Endodermal cell (in vitro differentiated cells): ENCODE measurements at places on chromosomes 16 and 17. TPM values are rescaled to one million over a fixed set of nuclear protein-coding genes. Genes with fewer than 3 reads are reported as not detected.

- no peaks in the 10 kb centered on the region for H3K27me3 ChIP-seq
- H3K4me3 ChIP-seq: no peak overlapping the region
- no peak overlapping the region for H3K27ac ChIP-seq
- H3K36me3 ChIP-seq: no peaks in the 10 kb centered on the region
Measured at GRCh38 chr17:42087736-42088705, 10.3 kb downstream of the ZNF385C start.

DNA sequence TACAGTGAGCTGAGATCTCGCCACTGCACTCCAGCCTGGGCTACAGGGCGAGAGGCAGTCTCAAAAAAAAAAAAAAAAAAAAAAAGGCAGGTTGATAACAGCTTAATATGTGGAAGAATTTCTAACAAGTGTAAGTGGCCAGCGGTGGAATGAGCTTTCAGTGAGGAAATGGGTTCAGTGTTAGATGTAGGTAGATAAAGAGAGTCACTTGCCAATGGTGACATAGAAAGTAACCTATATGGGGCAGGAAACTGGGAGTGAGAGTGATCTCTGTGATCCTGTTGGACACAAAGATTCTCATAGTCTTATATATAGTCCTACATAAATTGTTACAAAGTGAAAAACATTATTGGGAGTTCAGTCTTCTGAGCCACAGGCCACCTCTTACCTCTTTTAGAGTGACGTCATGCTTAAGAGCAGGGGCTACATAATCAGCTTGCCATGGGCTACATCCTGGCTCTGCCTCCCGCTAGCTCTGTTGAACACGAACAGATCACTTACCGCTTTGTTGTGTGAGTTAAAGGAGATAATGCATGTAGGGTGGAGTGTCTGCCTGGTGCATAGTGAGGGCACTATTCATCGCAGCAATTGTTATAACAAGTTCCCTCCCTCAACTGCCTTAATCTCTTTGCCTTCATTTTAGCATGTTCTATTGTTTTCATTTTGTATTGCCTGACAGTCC is 110.2 kb upstream of the ELAC2 start:
- DNase-seq: no peak
- H3K4me1 ChIP-seq: no peaks in the 10 kb centered on the region
- no peak overlapping the region for H3K27ac ChIP-seq
- H3K27me3 ChIP-seq: no peaks in the 10 kb centered on the region
- H3K36me3 ChIP-seq: no peaks in the 10 kb centered on the region

DNA sequence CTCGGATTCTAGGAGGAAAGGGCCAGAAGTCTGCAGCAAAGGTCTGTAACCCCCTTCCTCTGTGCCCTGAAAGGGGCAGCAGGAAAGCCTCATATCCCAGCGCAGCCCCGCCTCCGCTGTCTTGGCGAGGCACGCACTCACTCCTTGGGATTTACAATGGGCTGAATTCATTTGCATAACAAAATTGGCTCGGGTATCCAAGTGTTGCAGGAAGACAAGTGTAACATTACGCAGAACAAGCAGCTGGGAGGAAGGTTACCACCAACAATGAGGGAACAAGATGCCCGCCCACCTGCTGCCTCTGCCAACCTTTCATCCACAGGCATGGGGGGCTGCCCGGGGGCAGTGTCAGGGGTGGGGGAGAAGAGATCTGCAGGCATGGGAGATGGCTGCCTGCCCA is 130.4 kb downstream of the MRM1 start:
- H3K36me3 ChIP-seq: no peaks in the 10 kb centered on the region
- H3K27ac ChIP-seq: no peak overlapping the region
- H3K27me3 ChIP-seq: no peaks in the 10 kb centered on the region
- no peak overlapping the region for H3K4me3 ChIP-seq
- H3K4me1 ChIP-seq: peaks cover 49% of the 10 kb centered on the region

DNA sequence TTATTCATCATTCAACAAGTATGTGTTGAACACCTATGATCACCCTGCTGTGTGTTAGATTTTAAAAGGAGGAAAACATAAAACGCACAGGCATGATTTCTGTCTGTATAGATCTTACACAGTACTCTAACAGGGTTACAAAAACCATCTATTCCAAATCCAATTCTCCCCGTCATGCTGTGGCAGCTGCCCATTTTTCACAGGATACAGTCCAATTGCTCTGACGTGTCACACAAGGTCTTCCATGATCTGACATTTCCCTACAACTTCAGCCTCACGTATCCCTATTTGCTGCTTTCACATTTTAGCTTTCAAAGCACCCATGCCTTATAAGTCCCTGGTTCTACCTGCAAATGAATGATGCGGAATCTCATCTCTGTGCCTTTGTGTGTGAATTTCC is 67.0 kb upstream of the CNTNAP4 start:
- no peak overlapping the region for H3K4me3 ChIP-seq
- H3K27me3 ChIP-seq: no peaks in the 10 kb centered on the region
- H3K4me1 ChIP-seq: peaks cover 7% of the 10 kb centered on the region
- DNase-seq: no peak
- H3K27ac ChIP-seq: no peak overlapping the region

DNA sequence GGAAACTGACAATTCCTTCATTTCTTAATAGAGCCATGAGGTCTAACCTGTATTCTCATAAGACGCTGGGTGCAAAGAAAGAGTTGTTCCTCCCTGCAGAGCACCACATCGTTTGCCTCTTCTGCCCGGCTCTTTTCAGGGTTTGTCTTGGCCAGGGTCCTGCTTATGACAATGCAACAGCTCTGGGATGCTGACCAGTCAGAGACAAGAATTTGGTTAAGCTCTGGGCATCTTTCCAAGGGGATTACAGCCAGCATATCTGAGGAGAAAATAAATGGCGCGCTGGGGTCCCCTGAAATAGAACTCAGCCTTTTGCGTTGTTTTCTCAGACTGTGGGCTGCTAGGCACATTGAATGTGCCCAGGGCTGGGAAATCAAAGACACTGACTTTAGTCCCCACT is 128.6 kb downstream of the SHISA6 start:
- no peak overlapping the region for H3K27ac ChIP-seq
- H3K4me1 ChIP-seq: no peaks in the 10 kb centered on the region
- no peaks in the 10 kb centered on the region for H3K27me3 ChIP-seq
- DNase-seq: no peak

DNA sequence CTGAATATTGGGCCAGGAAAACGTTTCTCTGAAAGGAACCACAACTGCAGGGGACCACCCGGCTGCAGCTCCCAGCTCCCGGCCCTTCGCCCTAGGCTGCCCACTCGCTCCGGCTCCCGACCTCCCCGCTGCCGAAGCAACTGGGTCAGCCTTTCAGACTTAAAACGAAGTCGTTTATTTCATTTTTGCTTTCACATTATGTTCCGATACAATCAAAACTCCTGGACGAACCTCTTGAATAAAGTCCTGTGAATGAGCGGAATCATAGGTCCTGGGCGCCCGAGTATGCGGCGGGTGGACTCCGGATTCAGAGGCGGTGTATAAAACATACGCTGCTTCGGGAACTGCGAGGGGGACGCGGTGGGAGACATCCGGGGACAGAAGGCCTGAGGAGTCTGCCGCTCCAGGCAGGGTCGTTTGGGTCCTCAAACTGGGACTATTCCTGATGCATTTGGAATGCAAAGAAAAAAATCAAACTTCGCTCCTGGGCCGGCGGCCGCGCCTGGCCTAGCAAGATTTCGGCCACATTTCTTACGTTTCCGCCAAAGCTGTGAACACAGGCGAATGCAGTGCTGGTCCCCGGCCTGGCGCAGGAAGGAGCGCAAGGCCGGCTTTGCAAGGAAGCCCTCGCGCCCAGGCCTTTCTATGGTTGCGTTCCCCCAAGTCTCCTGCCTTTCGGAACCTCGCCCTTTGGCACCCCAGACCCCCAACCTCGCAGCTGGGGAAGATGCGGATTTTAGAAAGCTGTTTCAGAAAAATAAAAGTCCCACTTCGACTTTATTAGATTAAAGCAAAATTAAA is 3.7 kb downstream of the CBLN1 start:
- H3K4me3 ChIP-seq: peak overlapping the region; percentile 48
- H3K27me3 ChIP-seq: peaks cover 89% of the 10 kb centered on the region
- H3K4me1 ChIP-seq: peaks cover 4% of the 10 kb centered on the region

GRCh38 chr17:45294506-45294905 is 22.3 kb downstream of the MAP3K14 start:
- no peaks in the 10 kb centered on the region for H3K36me3 ChIP-seq
- H3K4me1 ChIP-seq: no peaks in the 10 kb centered on the region
- no peaks in the 10 kb centered on the region for H3K27me3 ChIP-seq
- H3K4me3 ChIP-seq: no peak overlapping the region
- H3K27ac ChIP-seq: no peak overlapping the region
- no peak for DNase-seq

DNA sequence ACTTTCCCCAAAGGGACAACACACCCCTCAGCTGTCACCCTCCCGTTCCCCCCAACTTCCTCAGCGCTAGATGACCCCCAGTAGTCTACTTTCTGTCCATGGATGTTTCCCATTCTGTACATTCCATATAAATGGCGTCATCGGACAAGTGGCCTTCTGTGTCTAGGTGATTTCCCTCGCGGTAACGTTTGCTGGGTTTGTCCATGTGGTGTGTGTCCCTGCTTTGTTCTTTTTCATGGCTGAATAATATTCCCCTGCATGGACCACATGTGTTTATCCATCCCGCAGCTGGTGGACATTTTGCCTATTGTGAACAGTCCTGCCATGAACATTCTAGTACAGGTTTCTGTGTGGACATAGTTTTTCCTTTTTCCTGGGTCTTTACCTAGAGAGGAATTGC is 7.3 kb upstream of the TEDC2 start:
- no peak overlapping the region for H3K4me3 ChIP-seq
- no peaks in the 10 kb centered on the region for H3K27me3 ChIP-seq

DNA sequence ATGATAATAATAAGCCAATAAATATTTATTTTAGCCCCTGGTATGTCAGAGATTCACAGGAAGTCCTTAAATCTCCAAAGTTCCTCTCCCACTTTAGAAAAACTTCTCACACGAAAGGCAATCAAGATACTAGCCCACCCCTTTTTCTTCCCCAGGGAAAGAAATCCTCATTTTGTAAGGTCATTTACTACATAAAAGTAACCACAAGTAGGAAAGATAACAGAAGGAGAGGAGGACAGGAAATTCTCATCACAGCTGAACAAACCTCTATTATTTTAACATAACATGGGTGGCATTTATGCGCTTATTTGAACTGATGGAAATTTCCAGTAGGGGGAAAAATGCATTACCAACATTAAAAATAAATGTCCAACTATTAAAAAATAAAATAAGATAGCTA is 3.4 kb downstream of the FAM222B start:
- H3K36me3 ChIP-seq: peaks cover 7% of the 10 kb centered on the region
- H3K27ac ChIP-seq: no peak overlapping the region
- no peaks in the 10 kb centered on the region for H3K4me1 ChIP-seq
- no peak for DNase-seq
- no peak overlapping the region for H3K4me3 ChIP-seq
- H3K27me3 ChIP-seq: no peaks in the 10 kb centered on the region

DNA sequence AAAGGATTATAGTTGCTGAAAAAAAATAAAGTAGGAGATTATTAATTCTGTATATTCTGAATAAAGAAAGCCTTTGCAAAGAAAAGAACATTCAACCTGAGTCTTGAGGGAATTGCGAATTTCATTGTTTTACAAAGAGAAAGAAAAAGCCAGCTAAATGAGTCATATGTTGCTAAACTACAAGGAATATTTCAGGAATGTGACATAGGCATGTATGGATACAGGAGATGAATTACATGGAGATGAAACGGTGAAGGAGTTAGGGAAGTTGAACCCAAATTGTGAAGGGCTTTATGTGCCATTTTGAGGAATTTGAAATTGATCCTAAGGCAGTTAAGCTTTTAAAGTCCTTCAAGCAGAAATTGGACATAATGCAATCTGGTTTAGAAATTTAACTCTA is 177.3 kb upstream of the RBL2 start:
- H3K36me3 ChIP-seq: peaks cover 87% of the 10 kb centered on the region
- H3K27me3 ChIP-seq: no peaks in the 10 kb centered on the region

DNA sequence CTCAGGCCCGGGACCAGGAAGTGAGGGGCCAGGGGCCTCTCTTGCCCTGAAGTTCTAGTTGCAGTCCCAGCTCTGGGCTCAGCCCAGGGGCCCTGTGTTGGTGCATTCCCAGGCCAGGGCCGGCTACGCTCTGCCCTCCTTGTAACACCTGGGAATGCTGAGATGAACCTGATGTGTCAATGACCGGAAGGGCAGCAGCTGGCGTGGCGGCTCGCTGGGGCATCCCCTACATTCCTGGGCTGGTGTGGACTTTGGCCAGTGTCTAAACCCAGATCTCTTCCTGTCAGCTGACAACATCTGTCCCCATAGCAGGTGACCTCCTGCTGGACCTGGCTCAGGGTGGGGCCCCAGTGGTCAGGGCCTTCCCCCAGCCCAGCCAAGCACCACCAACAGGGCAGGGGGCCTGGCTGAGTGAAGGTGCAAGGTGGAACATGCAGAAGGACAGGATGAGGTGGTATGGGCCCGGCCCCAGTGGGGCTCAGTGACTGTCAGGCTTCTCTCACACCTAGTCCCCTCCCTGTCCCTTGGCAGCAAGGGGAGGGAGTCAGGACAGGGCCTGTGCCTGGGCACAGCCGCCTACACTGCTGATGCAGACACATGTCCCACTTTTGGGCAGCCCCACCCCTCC is 15.9 kb downstream of the FAM83G start:
- no peak overlapping the region for H3K27ac ChIP-seq
- DNase-seq: no peak
- no peak overlapping the region for H3K4me3 ChIP-seq
- H3K27me3 ChIP-seq: no peaks in the 10 kb centered on the region
- no peaks in the 10 kb centered on the region for H3K4me1 ChIP-seq

DNA sequence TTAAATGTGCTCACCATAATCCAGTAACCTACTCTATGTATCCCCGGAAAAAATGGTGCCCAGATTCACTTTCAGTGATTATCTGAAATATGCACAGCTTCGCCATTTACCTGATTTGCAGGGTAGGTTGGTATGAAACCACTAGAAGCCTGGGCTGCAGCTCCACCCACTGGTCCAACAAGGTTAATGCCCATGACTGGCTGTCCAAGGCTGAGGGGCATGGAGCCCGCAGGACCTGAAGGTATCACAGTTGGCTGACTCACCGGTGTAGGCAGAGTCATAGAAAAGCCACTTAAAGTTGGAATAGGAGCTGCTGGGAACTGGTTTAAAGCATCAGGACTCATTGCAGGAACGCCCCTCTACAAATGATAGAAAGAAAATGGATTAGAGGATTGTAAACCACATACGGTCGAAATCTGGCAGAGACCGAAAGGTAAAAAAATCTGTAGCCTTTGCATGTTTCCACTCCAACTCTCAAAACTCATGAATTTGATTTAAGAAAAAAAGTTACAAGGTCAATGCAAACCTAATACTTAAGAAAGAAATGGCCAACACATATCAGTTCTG is 38.6 kb downstream of the SYNRG start:
- H3K4me3 ChIP-seq: no peak overlapping the region
- H3K4me1 ChIP-seq: no peaks in the 10 kb centered on the region
- peak; percentile 92 for DNase-seq
- peaks cover 78% of the 10 kb centered on the region for H3K36me3 ChIP-seq
- no peak overlapping the region for H3K27ac ChIP-seq
- no peaks in the 10 kb centered on the region for H3K27me3 ChIP-seq

- peaks cover 22% of the 10 kb centered on the region for H3K27me3 ChIP-seq
- peaks cover 7% of the 10 kb centered on the region for H3K4me1 ChIP-seq
- DNase-seq: no peak
- no peak overlapping the region for H3K27ac ChIP-seq
- H3K36me3 ChIP-seq: no peaks in the 10 kb centered on the region
Measured at GRCh38 chr17:49455272-49455861, 39.7 kb upstream of the NGFR start.

SALL1 gene
- 111 and 122 TPM in 2 replicates for total RNA-seq

RASL10B gene
- 26.1 and 28.6 TPM in 2 replicates for total RNA-seq

ENPP7 gene
- total RNA-seq: not detected in 2 replicates

KRTAP4-3 gene
- total RNA-seq: not detected in 2 replicates

FBXO31 gene
- total RNA-seq: 13.5 to 22.1 TPM (median 18.6 TPM) in 3 replicates

DPEP2NB gene
- not detected in 2 replicates for total RNA-seq

C16orf89 gene
- total RNA-seq: 0.34 and 0.51 TPM in 2 replicates

GPRC5C gene
- 73.4 to 291 TPM (median 80.8 TPM) in 3 replicates for total RNA-seq

CCL8 gene
- not detected in 3 replicates for total RNA-seq

CSH2 gene
- total RNA-seq: 0.54 and 0.57 TPM in 2 replicates

SEPTIN12 gene
- 0.34 to 0.73 TPM in 2 of 3 replicates, not detected in the other for total RNA-seq

ACLY gene
- 256 to 281 TPM (median 261 TPM) in 3 replicates for total RNA-seq

MPP2 gene
- total RNA-seq: 16.2 to 58.7 TPM (median 16.2 TPM) in 3 replicates

SLC5A2 gene
- total RNA-seq: 0.20 and 0.24 TPM in 2 replicates
